Esophagus squamous epithelium (tissue), 5 donors: ENCODE measurements at places on chromosomes 16 and 17.

DNA sequence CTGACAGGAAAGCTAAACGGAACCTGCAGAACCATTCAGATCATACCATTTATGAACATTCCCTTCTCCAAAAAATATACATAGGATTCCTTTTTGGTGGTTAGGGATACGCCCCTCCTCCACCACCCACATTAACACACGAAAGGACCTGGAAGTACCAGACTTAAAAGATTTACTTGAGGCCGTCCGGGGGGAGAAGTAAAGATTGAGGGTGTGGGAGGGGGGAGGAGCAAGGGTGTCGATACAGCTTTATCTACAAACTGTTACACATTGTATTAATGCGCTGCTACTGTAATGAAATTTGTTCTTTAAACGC is 537 bp downstream of the PALB2 start:
- DNase-seq, result no peak

- DNase-seq, result no peak
These were observed 13.1 kb upstream of the SEPHS2 start for GRCh38 chr16:30458561-30459394.

GRCh38 chr16:47492428-47493377 is 31.6 kb downstream of the PHKB start:
- DNase-seq, result peak; percentile 12

GRCh38 chr17:42759982-42760651 is 910 bp upstream of the RAMP2 start:
- DNase-seq, result no peak

- DNase-seq, result no peak
These were observed 15.0 kb downstream of the TBKBP1 start for GRCh38 chr17:47708864-47709541.

GRCh38 chr17:71168053-71168741 is 952.6 kb upstream of the SOX9 start:
- no peak for DNase-seq

DNA sequence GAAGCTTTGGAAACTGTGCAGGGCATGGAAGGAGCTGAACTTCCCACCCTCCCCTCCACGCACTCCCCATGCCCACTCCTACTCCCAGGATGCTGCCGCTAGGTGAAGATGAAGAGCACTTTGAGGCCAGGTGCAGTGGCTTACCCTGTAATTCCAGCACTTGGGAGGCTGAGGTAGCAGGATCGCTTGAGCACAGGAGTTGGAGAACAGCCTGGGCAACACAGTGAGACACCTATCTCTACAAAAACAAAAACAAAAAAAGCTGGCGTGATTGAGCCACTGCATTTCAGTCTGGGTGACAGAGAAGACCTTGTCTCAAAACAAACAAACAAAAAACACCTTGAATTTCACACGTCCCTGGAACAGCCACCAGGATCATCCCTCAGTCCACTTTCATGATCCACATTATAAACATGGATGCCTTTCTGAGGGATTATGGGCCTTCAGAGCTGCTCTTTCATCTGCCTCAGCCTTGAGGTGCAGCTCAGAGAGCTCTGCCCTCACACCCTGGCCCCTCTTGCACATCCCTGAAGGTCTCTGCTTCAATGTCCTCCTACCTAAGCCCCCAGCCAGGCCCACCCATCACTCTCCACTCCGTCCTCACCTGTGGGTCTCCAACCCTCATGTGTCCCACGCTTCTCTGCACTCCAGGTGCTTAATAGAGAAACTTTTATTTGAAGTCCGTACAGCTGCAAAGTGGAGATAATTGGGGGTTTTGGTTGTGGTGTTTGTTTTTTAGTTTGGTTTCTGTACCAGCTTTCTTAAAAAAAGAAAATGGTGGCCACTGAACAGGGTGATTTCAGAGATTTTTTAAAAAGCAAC is 25.8 kb downstream of the PHB1 start:
- DNase-seq, result no peak

DNA sequence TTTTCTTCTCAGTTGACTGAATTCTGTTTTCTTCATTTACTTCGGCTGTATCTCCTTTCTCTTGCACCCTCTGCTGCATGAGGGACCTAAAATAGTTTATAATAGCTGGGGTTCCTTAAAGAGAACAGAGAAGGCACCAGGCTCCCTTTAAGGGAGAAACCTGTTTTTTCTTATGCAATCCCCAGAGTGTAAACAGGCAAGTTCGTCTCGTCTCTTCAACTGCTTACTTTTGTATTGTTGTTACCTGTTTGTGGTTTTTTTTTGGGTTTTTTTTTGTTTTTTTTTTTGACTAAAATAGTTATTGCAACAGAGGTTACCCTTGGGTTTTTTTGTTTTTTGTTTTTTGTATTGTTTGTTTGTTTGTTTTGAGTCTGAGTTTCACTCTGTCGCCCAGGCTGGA is 3.7 kb upstream of the LDHD start:
- no peak for DNase-seq

DNA sequence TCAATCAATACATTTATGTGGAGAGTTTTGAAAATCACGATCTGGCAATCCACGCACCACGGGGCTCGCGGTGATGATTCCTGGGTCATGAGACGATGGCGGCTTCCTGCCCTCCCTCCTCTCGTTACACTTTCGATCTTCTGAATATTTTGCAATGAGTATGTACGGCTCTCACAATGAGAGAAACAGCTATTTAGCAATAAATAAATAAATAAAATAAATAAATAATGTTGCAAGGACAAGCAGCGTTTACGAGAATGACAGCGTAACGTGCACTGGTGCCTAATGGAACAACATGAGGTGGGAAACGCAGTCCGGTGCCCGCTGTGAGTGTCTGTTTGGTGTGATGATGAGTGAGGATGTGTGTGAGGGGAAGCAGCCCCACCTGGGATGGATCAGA is 46.7 kb upstream of the JPH3 start:
- DNase-seq, result no peak

- no peak for DNase-seq
These were observed 137.9 kb downstream of the FTO start for GRCh38 chr16:53841884-53842283.

GRCh38 chr16:88077328-88078108 is 126.3 kb downstream of the BANP start:
- DNase-seq, result no peak

GRCh38 chr17:17491546-17491988 is 4.6 kb downstream of the RASD1 start:
- no peak for DNase-seq

DNA sequence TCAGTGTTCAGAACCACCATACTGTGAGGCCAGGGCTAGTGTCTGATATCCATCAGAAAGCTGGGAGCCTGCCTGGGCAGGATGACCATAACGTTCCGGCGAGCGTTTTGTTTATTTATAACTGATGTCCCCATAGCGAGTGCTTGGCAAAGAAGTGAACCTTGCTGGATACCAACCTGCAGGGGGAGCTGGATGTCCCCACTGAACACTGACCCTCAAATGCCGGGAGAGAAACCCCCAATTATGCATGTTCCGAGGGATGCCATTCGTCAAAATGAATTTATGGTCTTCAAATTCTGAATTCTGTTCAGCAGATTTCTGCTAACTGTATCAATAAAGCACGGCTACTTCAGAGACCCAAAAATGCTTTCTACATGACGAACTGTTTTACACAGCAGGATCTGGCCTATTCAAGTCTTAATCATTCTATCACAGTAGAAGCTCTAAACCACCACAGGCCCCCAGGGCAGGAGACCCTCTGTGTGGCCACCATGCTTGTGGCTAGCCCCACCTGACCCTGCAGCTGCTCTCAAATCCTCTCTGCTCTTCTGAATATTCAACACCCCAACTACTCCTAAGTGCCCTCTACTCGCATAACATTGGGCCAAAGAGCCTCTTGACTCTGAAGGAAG is 15.2 kb downstream of the MED24 start:
- DNase-seq, result no peak

DNA sequence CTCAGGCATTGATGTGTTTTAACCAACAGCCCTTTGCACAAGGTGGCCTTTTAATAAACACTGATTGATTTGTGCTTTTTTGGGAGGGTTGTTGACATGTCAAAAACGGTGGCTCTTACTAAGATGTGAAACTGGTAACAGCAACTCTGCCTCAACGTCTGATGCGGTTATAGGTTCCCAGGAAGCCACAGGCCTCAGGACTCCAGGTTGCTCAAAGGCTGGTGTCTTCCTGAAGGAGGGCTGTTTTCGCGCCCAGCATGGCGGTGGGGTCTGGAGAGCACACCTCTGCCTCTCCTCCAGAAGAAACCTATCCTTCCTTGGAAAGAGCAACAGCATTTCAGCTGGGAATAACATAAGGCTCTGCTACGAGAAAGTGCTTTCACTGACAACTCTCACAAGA is 187.5 kb downstream of the IRF8 start:
- DNase-seq, result no peak

DNA sequence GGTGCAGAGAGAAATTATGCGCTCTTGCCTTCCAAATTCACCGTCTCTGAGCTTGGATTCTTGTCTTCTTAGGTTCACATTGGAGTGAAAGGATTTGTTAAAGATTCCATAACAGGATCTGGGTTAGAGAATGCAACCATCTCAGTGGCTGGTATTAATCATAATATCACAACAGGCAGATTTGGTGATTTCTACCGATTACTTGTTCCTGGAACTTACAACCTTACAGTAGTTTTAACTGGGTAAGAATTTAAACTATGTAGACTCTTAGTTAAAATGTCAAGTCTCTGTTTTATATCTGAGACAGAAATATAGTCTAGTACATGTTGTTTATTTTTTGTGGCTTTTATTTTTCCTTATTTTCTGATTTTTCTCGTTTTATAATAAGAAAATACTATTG is 42.9 kb downstream of the CPD start:
- DNase-seq, result no peak

GRCh38 chr17:58233543-58233942 is 4.8 kb upstream of the LPO start:
- no peak for DNase-seq

- no peak for DNase-seq
These were observed 2.9 kb downstream of the CCDC154 start for GRCh38 chr16:1441391-1441829.
